Activated CD4-positive, alpha-beta T cell treated with anti-CD3 and anti-CD28 coated beads for 48 hours (primary cell): ENCODE measurements at places on chromosomes 2 and 18.
A peak's percentile ranks its signal among the peaks of the same experiment; 100 is the strongest.

DNA sequence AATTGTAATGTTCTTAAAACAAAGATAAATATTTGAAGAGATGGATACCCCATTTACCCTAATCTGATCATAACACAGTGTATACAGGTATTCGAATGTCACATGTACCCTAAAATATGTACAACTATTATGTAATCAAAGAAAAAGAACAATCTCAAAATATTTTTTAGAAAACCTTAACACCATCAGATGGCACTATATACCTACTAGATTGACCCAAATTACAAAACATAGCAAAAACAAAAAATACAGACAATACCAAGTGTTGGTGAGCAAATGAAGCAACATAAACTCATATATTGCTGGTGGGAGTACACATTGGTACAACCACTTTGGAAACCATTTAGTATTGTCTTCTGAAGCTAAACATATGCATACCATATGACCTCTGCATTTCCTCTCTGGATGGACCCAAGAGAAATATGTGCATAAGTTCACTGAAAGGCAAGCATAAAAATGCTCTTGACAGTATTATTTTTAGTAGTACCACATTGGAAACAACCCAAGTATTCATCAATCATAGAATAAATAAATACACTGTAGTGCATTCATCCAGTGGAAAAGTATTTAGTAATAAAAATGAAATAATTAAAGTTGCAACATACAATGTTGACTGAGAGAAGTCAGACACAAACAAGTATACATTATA lies 55.8 kb downstream of the GDF7 start:
- no peak for DNase-seq

DNA sequence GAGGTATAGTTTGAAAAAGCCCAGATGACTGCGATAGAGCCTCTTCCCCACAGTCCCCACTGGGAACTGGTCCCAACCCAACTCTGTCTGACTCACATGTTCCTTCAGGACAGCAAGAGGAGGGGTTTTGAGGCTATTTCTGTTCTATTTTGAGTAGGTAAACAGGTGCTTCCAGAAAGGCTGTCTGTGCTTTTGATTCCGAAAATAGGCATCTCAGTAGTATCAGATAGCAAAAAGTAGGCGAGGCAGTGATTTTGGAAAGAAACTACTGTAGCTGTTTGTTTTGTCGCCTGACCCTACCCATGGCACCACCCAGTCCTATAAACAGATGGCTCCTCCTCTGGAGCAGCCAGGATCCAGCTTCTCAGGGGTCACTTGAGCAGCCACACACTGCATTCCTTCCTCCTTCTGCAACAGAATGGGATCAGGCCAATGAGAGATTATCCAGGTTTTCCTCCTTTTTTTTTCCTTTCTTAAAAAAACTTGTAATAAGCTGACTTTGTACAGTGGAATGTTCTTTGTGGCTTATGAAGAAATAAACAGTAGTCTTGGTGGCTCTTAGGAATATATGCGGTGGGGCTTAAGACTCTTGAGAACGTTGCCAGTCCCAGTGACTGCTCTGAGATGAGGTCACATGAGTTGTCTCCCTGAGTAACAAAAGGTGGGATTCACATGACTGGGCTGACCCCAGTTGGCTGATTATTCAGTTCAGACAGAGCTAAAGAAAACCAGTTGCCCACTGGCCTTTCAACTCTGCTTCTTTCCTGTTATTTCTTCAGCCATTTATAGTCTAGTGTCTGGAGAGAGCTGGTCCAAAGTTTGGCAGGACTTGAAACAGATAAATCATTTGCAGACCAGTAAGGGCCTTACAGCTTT lies 98.6 kb downstream of the KCNS3 start:
- DNase-seq: no peak

DNA sequence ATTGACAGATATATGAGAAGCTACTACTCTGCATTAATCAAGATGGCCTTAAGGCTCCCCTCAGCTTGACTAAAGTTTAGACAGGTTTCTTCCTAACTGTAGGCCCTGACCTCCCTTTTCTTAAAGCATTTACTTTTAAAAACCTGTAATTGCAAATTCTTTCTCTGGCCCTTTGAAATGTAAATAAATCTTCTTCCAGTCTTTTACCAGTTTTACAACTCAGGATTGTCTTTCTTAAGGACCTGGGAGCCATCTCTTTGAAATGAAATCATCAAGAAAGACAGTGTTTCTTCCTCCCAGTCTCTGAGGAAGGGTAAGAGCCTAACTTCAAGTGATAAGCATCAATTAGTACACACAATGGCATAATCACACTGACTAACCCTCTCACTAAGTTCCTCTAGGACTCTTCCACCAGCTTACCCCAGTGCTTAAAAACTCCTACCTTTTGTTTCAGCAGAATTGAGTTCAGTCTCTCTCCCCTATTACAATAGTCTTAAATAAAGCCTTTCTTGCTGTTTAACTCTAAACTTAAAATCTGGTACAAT lies 58.7 kb upstream of the CDH20 start:
- no peak for DNase-seq

- peak; percentile 45 for DNase-seq
Observed at GRCh38 chr2:9697909-9698308, 67.1 kb upstream of the YWHAQ start.

DNA sequence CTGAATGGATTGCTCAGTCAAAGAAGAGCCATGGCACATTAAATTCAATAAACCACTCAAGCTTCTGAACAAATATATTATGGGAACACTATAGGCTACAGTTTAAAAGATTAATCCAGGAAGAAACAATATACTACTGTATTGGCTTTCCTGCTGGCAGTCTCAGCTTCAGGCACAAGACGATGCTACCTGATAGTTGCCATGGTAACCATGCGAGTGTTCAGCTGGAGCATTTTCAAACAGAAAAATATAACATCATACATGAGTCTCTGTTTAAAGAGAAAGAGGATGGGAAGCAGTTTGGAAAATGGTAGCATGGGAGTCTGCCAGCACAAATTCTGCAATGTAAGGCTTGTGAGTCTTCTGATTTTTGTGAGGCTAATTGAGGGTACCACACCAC lies 65.9 kb upstream of the CPO start:
- DNase-seq: no peak

DNA sequence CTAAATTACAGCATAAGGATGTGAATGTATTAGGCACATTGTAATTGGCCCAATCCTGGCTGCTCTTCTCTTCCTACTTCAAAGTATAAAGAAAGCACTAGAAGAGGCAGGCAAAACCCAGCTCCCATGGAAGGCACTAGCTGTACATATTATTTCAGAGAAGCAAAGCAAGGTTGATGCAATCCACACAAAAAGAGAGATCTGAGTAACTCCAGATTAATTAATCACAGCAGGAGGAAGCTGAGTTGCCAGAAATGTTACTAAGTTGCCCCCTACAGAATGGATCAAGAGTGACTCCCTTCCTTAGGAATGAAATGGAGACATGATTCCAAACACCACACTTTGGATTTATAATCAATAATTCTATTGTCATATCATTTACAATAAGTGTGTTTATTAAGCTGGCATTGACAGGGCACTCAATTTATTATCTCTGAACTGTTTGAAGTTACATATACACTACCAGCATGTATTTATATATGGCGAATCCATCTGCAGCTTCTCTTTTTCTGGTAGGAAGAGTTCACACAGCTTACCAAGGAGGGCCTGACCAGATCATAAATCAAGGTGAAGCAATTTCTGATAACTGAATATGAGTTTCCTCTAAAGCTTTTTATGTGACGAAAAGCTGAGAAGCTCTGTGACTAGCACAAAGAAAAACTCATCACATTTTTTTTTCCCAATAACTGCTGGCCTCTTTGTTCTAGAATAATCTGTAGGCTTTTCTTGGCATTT lies 393.1 kb upstream of the LYPD1 start:
- no peak for DNase-seq

DNA sequence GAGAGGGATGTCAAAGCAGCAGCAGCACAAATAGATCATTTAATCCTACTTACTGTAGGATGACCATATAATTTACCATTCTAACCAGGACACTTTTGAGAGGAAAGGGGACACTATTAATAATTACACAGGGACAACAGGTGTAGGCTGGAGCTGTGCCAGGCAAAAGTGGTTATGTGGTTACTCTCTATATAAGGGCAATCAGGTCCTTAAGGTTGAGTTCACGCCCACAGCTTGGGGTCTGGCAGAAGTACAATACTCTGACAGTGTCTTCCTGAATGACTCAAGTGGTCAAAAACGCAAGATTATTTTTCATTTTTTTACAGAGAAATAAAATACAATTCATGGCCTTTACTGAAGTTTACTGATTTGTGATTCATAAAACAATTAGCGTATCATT lies 2.8 kb downstream of the PREPL start:
- DNase-seq: peak; percentile 58
